ENCODE measurements at places on chromosomes 11 and 22. TPM values are rescaled to one million over a fixed set of nuclear protein-coding genes. Genes with fewer than 3 reads are reported as not detected.
A peak's percentile ranks its signal among the peaks of the same experiment; 100 is the strongest.

DNA sequence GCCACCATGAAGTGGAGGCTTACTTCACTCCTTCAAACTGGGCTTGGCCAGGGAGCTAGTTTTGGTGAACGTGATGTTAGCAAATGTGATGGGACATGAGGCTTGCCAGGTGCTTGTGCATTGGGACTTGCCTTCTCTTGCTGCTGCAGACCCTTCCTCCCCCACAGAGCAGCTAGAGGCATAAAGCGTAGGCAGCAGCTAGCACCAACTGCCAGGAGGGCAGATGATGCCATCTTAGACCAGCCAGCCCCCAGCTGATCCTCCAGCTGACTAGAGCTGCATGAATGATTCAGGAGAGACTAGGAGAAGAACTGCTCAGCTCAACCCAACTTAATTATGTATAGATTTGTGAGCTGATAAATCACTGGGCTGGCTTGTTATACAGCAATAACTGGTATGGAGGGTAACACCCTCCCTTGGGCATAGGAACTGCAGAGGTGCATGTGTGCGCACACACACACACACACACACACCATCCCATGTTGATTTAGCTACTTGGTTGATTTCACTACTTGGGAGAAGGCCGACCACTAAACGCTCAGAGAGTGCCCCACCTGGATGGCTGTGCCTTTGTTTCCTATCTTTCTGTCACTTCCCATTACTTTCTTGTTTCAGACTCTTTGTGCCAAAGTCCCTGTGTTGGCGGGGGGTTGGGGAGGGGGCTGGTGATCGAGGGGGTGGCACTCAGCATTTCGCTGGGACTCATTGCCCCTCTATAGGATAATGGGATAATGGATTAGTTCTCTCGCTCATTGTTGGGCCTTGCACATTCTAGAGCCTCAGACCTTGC, 202.8 kb downstream of the ADAMTS15 start:
- DNase-seq, result no peak

- no peak for DNase-seq
These were observed 5.8 kb upstream of the MS4A14 start for GRCh38 chr11:60390419-60390818.

GRCh38 chr11:116217006-116217405, 555.8 kb downstream of the BUD13 start:
- no peak for DNase-seq

DNA sequence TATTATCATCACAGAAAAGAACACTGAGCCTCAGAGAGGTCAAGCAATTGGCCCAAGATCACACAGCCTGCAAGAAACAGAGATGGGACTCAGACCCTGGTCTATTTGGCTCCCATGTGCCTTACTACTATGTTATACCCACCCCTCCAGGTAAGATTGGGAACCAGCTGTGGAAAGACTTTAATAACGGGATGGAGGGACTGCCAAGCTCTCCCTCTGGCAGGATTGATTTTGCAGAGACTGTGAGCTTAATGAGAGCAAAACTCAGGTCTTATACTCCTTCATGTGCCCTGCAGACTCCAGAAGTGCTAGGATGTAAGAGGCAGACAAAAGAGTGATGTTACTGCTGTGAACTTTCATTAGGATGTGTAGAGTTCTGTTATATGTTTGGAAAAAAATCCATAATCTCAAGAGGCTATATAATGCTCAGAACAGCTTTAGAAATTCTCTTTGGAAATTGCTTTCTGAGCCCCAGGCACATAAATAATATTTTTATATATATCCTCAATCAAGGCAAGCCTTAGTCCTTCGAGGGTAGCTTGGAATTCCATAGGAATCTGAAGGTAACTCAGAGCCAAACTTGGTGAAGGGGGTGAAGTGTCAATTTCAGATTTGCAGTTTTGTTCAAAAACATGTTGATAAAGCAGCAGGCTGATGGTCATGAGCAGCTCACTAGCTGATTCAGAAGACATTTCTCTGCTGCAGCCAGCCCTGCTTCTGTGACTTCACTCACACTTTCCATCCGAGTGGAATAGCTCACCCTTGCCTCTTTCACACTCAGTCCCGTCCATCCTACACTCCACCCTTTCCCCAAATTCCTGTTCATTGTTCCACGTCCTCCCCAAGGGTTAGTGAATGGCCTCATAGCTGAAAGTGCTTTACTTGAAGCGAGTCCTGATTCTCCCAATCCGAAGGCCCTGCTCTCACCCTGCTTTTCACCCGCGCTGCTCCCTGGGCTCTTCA, 188.8 kb downstream of the SNX19 start:
- DNase-seq, result no peak

DNA sequence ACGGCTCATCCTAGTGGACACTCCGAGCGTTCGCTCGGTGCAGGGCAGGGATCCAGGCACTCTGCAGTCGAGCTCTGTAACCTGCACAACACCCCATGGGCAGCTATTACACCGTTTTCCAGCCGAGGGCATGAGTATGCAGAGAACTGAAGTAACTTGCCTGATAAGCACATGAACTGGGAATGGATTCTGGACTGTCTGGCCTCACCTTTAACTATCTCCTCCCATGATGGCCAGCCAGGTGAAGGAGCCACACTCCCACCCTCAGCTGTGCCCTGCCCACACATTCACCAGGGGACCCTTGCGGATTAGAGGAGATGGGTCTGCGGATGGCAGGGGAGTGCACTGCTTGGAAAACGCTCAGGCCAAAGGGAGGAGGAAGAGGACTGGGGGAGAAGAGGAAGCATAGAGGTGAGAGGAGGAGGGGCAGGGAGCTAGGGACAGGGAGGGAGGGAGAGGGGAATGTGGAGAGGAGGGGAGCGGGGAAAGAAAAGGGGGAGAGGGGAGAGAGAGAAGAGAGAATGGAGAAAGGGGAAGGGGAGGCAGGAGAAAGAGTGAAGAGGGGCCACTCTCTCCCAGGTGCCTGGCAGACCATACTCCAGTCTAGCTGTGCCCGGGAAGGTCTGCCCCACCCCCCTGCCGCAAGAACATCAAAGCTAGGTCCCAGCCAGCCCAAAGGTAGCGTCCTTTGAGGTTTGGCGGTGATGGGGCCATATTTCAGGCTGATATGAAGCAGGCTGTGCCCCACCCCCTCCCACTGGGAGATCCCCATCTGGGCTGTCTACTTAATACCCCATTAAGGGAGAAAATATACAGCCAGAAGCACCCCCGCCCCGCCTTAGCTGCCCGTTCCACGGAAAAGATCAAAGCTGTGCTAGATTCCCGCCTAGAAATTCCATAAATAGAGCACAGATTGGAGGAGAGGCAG, 33.2 kb upstream of the TCF20 start:
- DNase-seq, result no peak

- peak; percentile 74 for DNase-seq
These were observed 57.1 kb downstream of the ARHGAP8 start for GRCh38 chr22:44809456-44809855.

DNA sequence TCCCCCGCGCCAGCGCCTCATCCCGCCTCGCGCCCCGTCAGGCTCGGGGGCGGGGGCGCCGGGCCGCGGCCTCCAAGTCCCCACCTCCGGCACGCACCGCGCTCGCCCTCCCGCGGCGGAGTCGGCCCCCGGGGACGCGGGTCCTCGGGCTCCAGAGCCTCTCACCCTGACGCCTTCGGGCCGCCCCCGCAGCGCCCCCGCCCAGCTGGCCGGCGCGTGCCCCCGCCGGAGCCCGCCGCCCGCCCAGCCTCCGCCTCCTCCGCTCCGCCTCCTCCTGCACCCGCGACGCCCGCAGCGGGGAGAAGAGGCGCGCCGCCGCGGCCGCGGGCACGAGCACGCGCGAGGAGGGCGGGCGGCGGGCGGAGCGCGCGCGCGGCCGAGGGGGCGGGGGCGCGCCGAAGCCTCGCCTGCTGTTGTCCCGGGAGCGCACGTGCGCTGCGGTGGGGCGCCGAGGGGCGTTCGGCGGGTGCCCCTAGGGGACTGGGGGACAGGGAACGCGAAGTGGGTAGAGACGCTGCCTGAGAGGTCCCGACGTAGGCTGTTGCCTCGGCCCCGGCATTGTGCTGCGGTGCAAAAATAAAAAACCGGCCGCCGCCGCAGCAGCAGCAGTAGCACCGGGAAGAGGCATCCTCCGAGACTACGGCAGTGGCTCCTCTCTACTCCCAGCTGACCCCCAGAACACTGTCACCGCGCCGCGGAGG, 87.4 kb upstream of the ARHGAP32 start:
- peak; percentile 94 for DNase-seq

DNA sequence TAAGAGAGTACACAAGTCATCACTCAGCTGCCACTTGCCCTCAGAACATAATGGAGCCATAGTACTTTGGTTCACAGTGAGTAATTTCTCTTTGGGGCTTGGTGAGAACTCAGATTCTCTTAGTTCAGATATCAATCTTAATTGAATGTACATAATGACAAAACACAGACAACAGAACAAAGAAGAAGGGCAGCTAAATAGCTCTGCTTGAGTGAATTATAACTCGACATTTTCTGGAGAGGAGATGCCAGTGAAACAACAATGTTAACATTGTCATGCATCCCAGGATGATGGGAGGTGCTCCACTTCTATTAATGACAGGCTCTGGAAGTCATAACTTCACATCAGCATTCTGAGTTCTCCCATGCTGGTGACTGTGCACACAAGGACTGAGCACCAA, 508.1 kb downstream of the TMEM135 start:
- no peak for DNase-seq

DNA sequence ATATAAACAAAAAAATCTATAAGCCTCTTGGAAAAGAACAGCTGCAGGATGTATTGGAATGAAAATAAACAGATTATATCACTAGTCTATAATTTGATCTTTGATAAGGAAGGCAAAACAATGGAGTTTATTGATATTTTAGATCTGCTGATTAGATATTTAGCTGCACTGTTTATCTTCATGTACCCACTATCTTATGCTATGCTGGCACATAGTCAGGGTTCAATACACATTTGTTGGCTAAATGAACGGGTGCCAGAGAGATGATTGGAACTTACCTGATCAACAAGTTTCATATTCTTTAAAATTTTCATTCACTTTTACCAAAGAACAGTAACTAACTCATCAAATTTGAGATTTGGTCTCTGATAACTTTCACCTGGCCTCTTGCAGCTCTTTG, 26.9 kb downstream of the MMP20 start:
- DNase-seq, result no peak

DNA sequence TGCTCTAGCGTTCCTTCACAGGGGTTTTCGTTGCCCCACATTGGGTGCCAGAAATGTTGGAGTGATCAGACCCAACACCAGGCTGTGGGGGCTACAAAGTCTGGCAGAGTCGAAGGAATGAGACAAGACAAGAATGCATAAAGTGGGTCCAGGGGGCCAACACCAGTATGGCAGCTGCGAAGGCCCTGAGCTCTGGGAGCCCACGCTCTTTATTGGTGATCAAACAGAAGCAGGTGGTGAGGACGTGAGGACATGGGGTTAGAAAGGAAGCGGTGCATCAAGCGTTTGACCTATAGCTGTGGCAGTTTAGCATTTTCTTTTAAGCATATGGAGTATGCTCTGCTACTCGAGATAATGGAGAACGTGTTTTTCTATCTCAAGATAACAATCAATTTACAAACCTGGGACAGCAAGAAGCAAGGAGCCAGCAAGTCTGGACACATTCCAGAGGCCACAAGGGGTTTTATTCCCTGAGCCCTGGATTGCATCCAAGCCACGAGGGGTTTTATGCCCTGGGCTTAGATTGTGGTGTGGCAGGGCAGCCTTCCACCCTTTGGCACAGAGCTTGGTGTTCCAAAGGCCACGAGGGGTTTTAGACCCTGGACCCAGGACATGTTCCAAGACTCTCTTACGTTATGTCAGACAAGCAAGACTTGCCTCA, 3.9 kb upstream of the DNAJB13 start:
- DNase-seq, result no peak

- no peak for DNase-seq
These were observed 75.9 kb downstream of the MAML2 start for GRCh38 chr11:96267001-96267495.

GRCh38 chr11:73353422-73353821, 22.8 kb upstream of the RELT start:
- DNase-seq, result no peak

DNA sequence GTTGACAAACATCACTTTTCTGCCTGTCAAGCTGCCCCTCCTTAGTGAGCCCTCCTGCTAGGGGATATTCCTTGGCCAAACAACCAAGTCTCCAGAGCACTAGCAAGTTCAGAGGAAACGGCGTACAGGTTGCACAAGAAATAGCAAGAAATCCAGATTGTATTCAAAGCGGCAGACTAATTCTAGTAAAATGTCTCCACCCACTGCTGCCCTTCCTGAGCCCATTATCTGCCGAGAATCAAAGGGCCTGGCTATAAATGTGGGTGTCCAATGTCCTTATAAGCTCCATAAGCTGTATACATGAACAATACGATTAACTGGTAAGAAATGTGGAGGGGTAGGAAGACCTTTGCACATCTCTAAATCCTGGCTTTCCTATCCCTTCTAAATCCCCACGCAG, 44.0 kb upstream of the AKIP1 start:
- DNase-seq, result no peak

DNA sequence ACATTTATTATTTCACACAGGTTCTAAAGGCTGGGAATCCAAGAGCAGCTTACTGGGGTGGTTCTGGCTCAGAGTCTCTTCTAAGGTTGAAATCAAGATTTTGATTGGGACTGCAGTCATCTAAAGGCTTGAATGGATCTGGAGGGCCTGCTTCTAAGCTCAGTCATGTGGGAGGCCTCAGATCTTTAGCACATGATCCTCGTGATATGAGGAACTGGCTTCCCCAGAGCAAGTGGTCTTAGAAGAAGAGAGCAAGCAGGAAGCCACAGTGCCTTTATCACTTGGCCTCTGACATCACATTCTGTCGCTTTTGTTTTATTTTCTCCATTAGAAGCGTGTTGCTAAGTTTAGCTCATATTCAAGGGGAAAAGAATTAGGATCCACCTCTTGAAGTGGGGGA, 88.9 kb downstream of the ARFGAP2 start:
- DNase-seq, result no peak

DNA sequence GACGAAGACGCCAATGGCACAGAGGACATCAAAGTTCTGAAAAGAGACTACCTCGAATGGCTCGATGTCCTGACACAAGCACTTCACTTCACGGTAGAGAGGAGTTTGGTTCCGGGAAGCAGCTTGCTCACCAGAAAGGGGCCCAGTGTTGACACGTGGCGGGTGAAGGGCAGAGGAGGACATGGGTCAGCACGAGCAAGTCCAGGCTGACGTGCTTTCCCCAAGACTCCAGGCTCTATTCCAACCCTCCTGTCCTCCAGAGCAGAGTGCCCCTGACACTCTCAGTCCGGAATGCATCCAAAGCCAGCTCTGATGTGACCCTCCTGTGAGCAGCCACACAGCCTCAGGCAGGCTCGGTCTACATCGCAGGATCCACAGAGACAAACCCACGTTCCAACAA, 77.5 kb upstream of the BID start:
- DNase-seq, result no peak

DNA sequence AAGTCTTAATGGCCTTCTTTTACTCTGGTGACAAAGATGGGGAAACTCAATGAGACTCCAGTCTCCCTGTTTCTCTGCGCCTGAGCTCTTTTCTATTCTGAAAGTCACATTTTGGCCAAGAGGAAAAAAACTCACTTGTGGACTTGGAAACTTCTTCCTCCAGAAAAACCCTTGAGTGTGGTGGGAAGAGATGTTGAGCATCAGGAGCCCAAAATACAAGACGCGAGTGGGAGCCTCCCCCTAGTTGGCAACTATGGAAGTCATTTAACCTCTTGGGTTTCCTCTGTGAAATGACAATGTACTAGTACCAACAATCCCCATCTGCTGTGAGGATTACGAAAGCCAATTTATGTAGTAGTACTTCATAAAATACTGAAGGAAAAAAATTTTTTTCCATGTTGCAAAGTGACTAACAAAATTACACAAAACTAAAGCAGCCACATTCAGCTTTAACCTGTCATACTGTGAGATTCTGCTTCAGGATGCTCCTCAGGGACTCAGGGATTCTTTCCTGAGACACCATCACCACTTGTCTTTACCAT, 524 bp upstream of the SLC25A17 start:
- no peak for DNase-seq

OR10D3 gene
- total RNA-seq, result not detected

NXPE2 gene
- 0.32 TPM for total RNA-seq

FEN1 gene
- 17.2 TPM for total RNA-seq

KCNQ1 gene
- 14.1 TPM for total RNA-seq

EMID1 gene
- total RNA-seq, result 40.3 TPM

Measured in spleen (tissue), 13 donors.